Cortex of kidney (tissue), 1 donor: ENCODE measurements at places on chromosomes 5 and 9.

DNA sequence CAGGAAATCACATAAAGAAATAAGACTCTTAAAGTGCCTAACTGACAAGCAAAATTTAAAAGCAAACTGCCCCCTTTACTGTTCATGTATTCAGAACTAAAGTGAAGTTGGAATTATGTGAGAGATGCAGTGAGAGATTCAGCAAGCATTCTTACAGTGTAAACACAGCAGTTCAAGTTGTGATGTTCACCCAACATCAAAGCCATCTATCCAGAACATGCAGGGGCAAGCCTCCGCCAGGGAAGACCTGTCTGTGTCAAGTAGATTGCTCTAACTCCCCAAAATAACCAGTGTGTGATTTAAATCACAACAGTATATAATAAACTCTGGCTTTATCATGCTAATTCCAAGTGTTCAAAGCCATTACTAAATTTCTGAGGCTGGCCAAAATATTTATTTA is 233.3 kb downstream of the BNC2 start:
- no peak for DNase-seq

DNA sequence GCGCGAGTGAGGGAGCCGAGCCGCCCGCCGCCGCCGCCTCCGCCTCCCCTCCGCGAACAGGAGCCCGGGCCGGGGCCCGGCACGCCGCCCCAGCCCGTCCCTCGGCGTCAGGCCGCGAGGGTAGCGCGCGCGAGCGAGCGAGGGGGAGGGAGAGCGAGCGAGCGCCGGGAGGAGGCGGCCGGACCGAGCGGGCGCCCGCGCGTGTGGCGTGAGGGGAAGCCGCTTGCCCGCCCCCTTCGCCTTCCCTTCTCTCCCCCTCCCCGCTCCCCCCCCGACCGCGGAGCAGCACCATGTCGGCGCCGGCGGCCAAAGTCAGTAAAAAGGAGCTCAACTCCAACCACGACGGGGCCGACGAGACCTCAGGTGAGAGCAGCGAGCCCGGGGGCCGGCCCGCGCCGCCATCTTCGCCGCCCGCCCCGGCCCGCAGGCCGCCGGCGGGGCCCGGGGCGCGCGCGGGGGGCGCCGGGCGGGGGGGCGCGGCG is 312 bp downstream of the SET start:
- no peak for DNase-seq

- DNase-seq = no peak
Observed at GRCh38 chr9:72826996-72827949, 125.6 kb downstream of the ALDH1A1 start.

- DNase-seq = no peak
Observed at GRCh38 chr5:150788977-150789376, 10.4 kb downstream of the SMIM3 start.

DNA sequence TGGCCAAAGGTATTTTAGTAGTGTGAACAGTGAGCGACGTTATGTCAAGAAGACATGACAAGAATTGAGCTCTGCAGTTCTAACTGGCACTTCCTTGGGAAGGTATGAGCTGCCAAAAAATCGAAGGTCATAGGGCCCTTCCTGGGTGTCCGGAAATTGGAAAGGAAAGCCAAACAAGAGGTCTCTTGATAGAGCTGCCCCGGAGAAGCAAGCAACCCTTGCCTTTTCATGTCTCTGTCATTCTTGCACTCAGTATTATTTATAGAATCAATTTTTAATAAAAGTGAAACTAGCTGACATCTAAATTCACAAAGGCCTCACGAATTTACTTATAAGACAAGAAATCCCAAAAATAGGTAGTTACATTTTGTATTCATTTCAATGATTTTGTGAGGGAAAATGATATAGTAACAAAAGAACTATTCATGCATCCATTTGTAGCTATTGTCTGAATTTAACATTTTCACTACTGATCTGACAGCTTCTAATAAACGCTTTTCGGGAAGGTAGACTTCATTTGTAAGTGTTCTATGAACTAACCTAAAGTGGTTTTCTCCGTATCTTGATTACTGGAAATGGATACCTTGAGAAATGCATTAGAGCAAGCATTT is 113.8 kb upstream of the VCAN start:
- no peak for DNase-seq

GRCh38 chr5:110055302-110055701 is 365.6 kb downstream of the MAN2A1 start:
- no peak for DNase-seq

DNA sequence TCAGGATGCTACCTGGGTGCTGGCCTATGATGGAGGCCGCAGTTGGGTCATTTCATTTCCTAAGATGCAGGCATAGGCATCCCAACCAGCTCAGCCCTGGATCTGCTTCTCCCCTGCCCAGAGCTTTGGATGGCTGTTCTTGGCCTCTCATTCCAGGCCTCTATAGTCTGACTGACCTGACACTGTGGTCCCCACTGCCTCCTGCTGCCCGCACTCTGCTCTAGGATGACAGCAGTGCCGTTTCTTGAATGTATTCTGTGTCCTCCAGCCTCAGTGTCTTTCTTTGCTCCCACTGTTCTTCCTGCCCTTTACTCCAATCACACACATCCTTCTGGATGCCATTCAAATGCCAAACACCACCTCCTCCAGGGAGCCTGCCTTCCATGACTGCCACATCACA is 235.7 kb downstream of the HSPA4 start:
- DNase-seq = no peak

DNA sequence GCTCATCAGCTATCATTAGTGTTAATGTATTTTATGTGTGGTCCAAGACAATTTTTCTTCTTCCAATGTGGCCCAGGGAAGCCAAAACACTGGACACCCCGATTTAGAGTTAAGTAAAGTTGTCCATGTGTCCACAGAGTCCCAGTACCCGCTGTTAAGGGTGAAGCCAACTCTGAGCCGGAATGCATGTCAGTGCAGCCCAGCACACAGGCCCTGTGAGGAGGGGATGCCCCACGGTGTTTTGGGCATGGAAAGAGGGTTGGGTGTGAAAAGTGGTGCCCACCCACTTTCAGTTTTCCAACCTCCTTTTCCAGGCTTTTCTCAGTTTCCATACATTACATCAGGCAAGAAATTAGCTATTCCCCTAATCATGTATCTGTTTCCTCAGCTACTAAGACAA is 24.4 kb downstream of the SHC3 start:
- no peak for DNase-seq
